Progenitor cell of endocrine pancreas (in vitro differentiated cells): ENCODE measurements at places on chromosomes 11 and 22. TPM values are rescaled to one million over a fixed set of nuclear protein-coding genes. Genes with fewer than 3 reads are reported as not detected.

Gene RCOR2
- 39.4 and 39.7 TPM in 2 replicates for total RNA-seq

Gene MUC5B
- not detected in 2 replicates for total RNA-seq

Gene KDELR3
- total RNA-seq, result 5.7 and 6.3 TPM in 2 replicates

Gene FAM83F
- 19.8 and 21.3 TPM in 2 replicates for total RNA-seq

Gene DENND6B
- 35.1 and 36.4 TPM in 2 replicates for total RNA-seq

Gene C11orf42
- total RNA-seq, result not detected in 2 replicates

Gene C11orf52
- total RNA-seq, result 16.2 and 19.4 TPM in 2 replicates

Gene TRIM77
- not detected in 2 replicates for total RNA-seq

Gene NDUFS3
- total RNA-seq, result 102 and 109 TPM in 2 replicates

Gene POU2AF1
- total RNA-seq, result 0.43 and 0.58 TPM in 2 replicates

Gene NXPE4
- not detected in 2 replicates for total RNA-seq

Gene OTOG
- total RNA-seq, result 0.78 and 1.5 TPM in 2 replicates

Gene ADORA2A
- 5.2 and 6.4 TPM in 2 replicates for total RNA-seq

Gene PNPLA5
- not detected in 2 replicates for total RNA-seq

Gene MICAL2
- total RNA-seq, result 8.3 and 10.0 TPM in 2 replicates

Gene MS4A2
- total RNA-seq, result not detected in 2 replicates

Gene BACE1-AS
- 17.9 and 19.0 TPM in 2 replicates for total RNA-seq

Gene OR2AG1
- total RNA-seq, result not detected in 2 replicates

Gene CARD18
- total RNA-seq, result not detected in 2 replicates

Gene MALAT1
- total RNA-seq, result 16,546 and 17,116 TPM in 2 replicates

Gene OR9Q2
- not detected in 2 replicates for total RNA-seq

Gene ATF4
- total RNA-seq, result 332 and 356 TPM in 2 replicates

Gene SMTNL1
- total RNA-seq, result not detected in 2 replicates

Gene RIBC2
- 6.7 and 7.0 TPM in 2 replicates for total RNA-seq

Gene THRSP
- not detected in 2 replicates for total RNA-seq

Gene SLC22A6
- not detected in 2 replicates for total RNA-seq

Gene PHOX2A
- not detected in 2 replicates for total RNA-seq

Gene IGLL5
- total RNA-seq, result not detected in 2 replicates

Gene MIEF1
- total RNA-seq, result 30.5 and 32.4 TPM in 2 replicates

Gene EXPH5
- total RNA-seq, result 32.8 and 35.0 TPM in 2 replicates

Gene OR5B21
- not detected in 2 replicates for total RNA-seq

Gene MUC6
- 1.6 and 1.9 TPM in 2 replicates for total RNA-seq

Gene P2RY6
- total RNA-seq, result 0.13 and 0.14 TPM in 2 replicates

Gene FOLR2
- total RNA-seq, result not detected in 2 replicates

Gene MRGPRX4
- not detected in 2 replicates for total RNA-seq

Gene MGAT3
- 28.8 and 32.7 TPM in 2 replicates for total RNA-seq

Gene MAFF
- total RNA-seq, result 8.4 and 10.2 TPM in 2 replicates

Gene PRR33
- total RNA-seq, result not detected in 2 replicates
